Karpas-422 (cell line): ENCODE measurements at places on chromosomes 11 and 22.

GRCh38 chr22:45188779-45189178, 25.1 kb downstream of the NUP50 start:
- no peak overlapping the region for H3K27ac ChIP-seq
- DNase-seq = no peak
- H3K36me3 ChIP-seq = peaks cover 4% of the 10 kb centered on the region; the same call in 1 of the 2 replicates

DNA sequence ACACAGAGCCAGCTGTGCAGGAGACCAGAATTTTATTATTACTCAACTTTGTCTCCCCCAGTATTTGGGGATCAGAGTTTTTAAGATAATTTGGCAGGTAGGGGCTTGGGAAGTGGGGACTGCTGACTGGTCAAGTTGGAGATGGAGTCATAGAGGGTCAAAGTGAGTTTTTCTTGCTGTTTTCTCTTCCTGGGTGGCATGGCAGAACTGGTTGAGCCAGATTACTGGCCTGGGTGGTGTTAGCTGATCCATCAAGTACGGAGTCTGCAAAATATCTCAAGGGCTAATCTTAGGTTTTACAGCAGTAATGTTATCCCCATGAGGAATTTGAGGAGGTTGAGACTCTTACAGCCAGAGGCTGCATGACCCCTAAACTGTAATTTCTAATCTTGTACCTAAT, 153.5 kb downstream of the OR4C45 start:
- no peaks in the 10 kb centered on the region for H3K27me3 ChIP-seq
- no peak for DNase-seq
- H3K4me1 ChIP-seq = no peaks in the 10 kb centered on the region
- H3K27ac ChIP-seq = no peak overlapping the region
- H3K4me3 ChIP-seq = no peak overlapping the region
- no peaks in the 10 kb centered on the region for H3K36me3 ChIP-seq

- no peak for DNase-seq
- H3K27me3 ChIP-seq = no peaks in the 10 kb centered on the region
- H3K4me1 ChIP-seq = no peaks in the 10 kb centered on the region
- no peak overlapping the region for H3K27ac ChIP-seq
Observed at GRCh38 chr11:1343391-1344055, 34.1 kb upstream of the TOLLIP start.

DNA sequence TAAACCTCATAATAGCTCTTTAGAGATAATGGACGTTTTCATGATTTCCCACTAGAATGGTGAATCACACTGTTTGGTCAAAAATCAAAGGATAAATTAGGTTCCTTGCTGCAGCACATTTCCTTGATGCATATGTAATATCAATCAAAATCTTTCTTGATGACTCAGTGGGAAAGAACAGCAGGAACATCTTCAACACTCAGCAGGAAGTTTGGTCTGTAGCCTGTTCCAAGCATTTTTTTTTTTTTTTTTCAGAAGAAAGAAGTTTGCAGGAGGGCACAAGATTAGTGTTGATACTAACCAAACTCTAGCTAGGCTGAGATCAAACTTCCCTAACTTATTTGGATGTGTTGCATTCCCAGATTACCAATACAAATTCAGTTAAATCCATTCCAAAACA, 1529.8 kb downstream of the FAM181B start:
- no peak for DNase-seq
- no peaks in the 10 kb centered on the region for H3K4me1 ChIP-seq
- H3K27me3 ChIP-seq = no peaks in the 10 kb centered on the region

DNA sequence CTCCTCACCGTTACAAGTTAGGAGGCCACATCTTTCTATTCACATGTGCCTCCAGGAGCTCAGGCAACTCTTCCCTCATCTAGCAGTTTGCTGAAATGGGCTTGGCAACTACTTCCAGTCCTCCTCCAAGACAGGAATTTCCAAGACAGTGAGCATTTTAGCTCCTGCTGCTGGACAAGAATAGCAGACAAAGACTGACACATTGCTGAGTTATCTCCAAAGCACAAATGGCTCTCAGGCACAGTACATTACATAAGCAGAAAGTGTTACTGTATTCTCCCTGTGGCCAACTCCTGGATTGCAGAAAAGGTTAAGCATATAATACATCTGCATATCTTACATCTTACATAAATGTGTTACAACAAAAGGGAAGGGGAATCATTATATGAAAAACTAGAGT, 83.2 kb upstream of the POU2AF2 start:
- peaks cover 4% of the 10 kb centered on the region; the same call in 1 of the 2 replicates for H3K27me3 ChIP-seq
- H3K36me3 ChIP-seq = no peaks in the 10 kb centered on the region
- no peak for DNase-seq
- H3K4me1 ChIP-seq = no peaks in the 10 kb centered on the region
- H3K4me3 ChIP-seq = no peak overlapping the region
- H3K27ac ChIP-seq = no peak overlapping the region

DNA sequence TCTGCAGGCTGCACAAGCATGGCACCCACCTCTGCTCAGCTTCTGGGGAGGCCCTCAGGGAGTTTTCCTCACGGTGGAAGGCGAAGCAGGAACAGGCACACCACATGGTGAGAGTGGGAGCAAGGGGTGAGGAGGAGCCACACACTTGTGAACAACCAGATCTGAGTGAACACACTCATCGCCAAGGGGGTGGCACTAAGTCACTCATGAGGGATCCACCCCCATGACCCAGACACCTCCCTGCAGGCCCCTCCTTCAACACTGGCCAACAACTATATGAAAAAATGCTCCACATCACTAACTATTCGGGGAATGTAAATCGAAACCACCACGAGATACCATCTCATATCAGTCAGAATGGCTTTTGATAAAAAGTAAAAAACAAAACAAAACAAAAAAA, 722 bp upstream of the KRTAP5-2 start:
- no peak for DNase-seq
- H3K27ac ChIP-seq = no peak overlapping the region

GRCh38 chr22:47043835-47044721, 281.6 kb downstream of the TBC1D22A start:
- H3K4me3 ChIP-seq = no peak overlapping the region
- no peak for DNase-seq
- H3K4me1 ChIP-seq = peaks cover 12% of the 10 kb centered on the region
- no peaks in the 10 kb centered on the region for H3K36me3 ChIP-seq
- H3K27me3 ChIP-seq = no peaks in the 10 kb centered on the region

- H3K4me1 ChIP-seq = peaks cover 35% of the 10 kb centered on the region
- H3K4me3 ChIP-seq = no peak overlapping the region
- no peaks in the 10 kb centered on the region for H3K36me3 ChIP-seq
Observed at GRCh38 chr22:19886605-19887255, 32.1 kb upstream of the GNB1L start.

DNA sequence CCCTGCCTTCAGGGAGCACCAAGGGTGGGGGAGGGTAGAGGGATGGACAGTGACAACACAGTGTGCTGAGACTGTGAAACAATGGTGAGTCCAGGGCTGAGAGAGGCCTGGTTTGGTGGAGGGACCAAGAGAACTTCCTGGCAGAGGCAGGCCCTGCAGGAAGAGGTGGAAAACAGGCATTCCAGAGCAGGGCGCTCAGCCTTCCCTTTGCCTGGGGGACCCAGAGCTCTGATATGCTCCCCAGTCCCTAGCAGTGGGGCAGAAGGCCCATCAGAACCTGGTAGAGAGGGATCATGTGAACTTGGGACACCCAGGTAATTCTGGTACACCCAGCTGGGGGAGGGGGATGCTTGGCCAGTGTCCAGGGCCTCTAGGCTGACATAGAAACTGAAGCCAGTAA, 17.2 kb upstream of the UVRAG start:
- no peak for DNase-seq
- no peak overlapping the region for H3K4me3 ChIP-seq
- no peak overlapping the region for H3K27ac ChIP-seq
- H3K27me3 ChIP-seq = no peaks in the 10 kb centered on the region
- no peaks in the 10 kb centered on the region for H3K36me3 ChIP-seq

DNA sequence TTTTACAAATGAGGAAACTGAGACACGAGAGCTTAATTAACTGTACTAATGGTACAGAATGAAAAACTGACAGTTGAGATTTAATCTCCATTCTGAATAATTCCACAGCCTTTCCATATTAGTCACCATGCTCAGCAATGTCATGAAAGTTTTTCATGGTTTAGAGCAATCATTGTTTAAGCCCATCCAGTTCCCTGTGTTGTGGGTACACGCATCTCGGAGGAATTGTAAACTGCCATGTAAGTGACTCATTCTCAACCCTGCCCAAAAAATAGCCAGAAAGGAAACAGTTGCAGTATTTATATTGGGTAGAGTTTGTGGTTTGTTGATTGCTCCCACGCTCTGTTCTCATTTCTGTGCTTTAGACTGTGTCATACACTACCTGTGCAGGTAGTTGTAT, 1790.8 kb downstream of the LRRC4C start:
- DNase-seq = no peak
- H3K4me3 ChIP-seq = no peak overlapping the region
- no peaks in the 10 kb centered on the region for H3K36me3 ChIP-seq
- no peaks in the 10 kb centered on the region for H3K4me1 ChIP-seq
- H3K27me3 ChIP-seq = no peaks in the 10 kb centered on the region
- no peak overlapping the region for H3K27ac ChIP-seq

DNA sequence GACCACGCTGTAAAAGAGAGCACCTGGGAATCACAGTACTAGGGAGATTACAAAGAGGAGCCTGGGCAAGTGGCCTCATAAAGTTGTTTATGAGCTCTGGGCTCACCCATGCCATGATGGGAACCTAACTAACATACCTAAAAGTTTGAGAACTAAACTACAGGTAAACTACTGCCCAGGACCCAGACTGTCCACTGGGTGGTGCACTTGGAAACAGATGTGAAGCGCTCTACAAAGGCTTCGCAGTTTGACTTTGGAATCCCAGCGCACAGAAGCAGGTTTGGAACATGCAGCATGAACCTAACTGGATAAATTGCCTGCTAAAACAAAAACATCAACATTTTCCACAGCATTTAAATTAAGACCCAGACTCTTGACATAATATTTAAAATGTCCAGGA, 418.6 kb downstream of the FAM181B start:
- no peak overlapping the region for H3K4me3 ChIP-seq
- no peaks in the 10 kb centered on the region for H3K36me3 ChIP-seq
- peak; percentile 73 for DNase-seq
- no peaks in the 10 kb centered on the region for H3K27me3 ChIP-seq
- H3K27ac ChIP-seq = no peak overlapping the region

DNA sequence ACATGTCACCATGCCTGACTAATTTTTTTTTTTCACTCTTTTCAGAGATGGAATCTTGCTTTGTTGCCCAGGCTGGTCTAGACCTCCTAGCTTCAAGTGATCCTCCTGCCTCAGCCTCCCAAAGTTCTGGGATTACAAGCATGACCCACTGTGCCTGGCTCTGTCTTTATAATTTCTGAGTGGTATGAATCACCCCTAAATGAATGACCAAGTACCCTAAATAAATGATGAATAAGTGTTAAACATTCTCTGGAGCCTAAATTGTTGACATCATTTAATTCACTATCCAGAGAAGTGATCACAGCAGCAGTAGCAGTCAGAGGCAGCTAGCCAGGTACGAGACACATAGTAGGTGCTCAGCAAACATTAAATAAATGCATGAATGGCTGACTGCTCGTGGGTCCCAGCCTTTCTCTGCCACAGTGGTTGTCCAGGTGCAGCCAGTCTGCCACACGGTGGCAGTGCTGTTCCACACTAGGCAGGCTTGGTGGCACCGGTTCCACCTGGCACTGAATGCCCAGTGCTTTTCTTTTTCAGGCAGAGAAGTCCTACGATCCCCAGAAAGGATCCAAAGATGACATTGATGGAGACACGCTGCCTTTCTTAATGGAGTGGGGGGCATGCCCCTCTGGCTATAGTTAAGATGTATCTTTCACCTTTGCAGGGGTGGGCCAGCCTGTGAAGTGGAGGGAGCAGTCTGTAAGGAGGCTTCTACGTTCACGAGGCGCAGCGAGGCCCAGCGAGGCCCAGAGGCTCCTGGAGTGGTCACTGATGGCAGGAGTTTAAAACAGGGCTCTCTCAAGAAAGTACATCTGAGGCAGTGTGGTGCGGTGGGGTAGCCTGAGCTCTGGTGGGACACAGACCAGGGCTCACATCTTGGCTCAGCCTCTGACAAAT, 8.7 kb upstream of the TTC12 start:
- no peaks in the 10 kb centered on the region for H3K27me3 ChIP-seq
- DNase-seq = peak; percentile 81
- H3K27ac ChIP-seq = no peak overlapping the region
- no peak overlapping the region for H3K4me3 ChIP-seq
- H3K4me1 ChIP-seq = no peaks in the 10 kb centered on the region
- H3K36me3 ChIP-seq = no peaks in the 10 kb centered on the region

GRCh38 chr11:124868331-124869274, 3.4 kb downstream of the ROBO3 start:
- no peaks in the 10 kb centered on the region; the same call in 1 of the 2 replicates for H3K4me1 ChIP-seq
- DNase-seq = no peak
- H3K27ac ChIP-seq = no peak overlapping the region
- H3K4me3 ChIP-seq = no peak overlapping the region

DNA sequence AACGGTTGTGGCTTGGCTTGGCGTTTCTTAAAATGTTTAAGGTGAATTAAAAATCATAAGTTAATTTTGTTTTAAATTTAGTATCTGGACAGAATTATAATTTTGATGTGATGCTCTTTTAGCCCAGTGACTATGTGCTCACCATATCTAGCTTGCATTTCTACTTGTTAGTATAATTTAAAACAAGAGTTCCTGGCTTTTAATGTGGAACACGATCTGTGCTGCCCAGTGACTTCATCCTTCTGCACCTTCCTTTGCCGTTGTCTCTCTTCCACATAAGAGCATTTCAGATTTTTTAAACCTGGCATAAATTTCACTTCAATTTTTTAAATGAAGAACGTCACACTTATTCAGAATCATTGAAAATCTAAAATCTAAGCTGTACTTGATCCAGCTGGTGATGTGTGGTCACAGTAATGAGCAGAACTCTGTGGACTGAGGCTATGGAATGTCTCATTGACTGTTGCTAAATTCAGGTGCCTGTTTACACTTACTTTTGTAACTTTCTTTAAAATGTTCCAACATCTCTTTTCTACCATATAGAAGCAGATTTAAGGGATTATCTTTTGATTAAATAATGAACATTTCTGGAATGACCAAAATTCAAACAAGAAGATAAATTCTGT, 75.4 kb upstream of the ADSL start:
- no peak overlapping the region for H3K27ac ChIP-seq
- no peak for DNase-seq
- H3K4me1 ChIP-seq = peaks cover 9% of the 10 kb centered on the region
- H3K27me3 ChIP-seq = no peaks in the 10 kb centered on the region
- H3K4me3 ChIP-seq = no peak overlapping the region
